ENCODE measurements at places on chromosomes 6 and 20.
A peak's percentile ranks its signal among the peaks of the same experiment; 100 is the strongest.

DNA sequence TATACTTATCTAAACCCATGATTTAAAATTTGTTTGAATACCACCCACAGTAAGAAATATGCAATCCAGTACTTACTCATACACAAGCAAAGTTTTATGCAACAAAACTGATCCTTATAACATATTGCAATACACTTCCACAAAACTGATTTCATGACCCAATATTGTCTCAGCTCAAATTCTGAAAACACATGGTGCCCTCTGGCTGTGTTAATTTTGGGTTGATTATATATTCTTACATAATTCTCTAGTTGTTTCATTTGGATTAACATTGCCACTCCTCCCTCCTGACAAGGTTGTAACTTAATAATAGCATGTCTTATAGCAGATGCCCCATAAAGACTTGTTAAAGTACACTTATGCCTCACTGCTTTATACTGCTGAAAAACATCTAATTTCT, 73.0 kb upstream of the TULP1 start:
- DNase-seq: no peak

DNA sequence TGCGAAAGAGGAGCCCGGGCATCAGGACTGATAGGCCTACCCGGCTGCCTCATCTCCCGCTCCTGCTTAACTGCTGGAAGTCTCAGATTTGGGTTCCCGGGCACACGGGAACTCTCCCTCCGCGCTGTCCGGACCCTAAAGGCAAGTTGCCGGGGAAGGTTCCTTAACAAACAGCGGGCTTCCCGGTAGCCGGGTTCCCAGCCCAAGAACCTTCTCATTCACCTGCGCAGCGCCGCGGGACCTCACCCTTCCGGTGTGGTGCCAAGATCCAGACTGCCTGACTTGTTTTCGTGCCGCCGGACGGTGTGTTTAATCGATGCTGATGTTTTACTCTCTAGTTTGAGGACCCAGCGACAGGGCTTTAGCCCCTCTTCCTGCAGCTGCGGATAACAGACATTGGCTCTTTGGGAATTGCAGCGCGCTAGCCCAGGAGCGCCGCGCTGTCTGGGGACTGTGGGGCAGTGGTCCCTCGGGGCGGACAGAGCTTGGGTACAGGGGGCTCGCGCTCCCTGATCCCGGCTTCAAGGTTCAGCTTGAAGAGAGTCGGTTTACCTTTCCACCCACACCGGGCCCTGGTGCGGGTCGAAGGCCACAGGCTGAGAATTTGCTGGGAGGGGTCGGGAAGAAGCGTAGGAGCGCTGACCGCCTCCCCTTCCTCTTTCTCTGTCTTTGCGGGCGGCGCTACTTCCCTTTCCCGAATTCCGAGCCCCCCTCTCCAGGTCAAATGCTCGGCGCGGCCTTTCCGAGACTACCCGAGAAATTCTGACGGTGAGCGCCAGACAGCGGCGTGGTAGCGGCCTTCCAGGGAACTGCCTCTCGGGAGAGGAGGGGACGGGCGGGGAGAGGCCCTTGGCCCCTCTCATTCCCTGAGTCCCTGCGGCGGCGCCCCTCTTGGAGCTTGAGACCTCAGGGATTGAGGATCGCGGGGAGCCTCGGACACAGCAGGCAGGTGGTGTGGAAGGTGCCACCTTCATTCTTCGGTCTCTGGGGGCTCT, 17.2 kb downstream of the ABT1 start:
- DNase-seq: no peak

DNA sequence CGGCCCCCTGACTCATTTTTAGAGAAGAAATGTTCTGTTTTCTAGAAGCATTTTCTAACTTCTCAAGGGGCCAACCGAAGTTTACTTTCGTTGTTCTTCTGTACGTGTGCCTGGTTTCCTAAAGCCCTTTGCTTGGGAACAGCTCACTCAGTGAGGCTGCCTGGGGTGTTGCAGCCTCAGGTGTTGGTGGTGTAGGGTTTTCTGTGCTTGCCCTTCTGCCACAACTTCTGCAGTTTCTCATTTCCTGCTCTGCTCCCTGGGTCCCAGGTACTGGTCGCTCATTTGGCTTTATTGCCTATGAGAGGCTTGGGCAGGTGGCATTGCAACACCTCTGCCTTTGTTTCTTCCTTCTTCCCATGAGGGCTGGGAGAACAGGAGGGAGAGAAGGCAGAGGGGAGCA, 278.3 kb downstream of the SOX4 start:
- DNase-seq: no peak

- DNase-seq: no peak
These were observed 54.6 kb downstream of the RIN2 start for GRCh38 chr20:19812696-19813095.

DNA sequence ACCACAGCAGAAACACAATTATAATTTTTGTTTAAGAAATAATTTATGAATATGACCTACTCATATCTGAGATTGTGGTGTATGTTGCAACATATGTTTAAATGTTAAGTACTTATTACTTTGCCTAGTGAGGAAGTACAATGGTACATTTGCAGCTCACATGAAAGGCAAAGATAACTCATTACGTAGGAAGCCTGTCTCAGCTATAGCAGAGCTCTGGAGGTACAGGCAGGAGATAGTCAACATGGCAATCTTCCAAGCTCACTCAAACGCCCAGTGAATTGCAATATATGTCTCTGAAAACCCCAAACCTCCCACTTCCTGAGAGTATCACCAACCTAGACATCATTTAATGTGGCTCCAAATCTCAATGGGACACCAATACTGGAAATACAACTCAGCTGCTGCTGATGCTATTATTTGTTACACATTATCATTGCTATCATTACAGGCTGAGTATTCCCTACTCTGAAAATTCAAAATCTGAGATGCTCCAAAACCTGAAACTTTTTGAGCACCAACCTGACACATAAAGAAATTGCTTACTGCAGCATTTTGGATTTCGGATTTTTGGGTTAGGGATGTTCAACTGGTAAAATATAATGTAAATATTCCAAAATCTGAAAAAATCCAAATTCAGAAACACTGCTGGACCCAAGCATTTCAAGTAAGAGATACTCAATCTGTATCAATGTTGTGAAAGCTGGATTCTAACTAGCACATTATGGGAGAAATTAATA, 25.1 kb upstream of the GSTA4 start:
- peak; percentile 7 for DNase-seq

- no peak for DNase-seq
These were observed 126.4 kb upstream of the DUSP22 start for GRCh38 chr6:165906-166305.

- no peak for DNase-seq
These were observed 23.3 kb downstream of the MTFR2 start for GRCh38 chr6:136226674-136227377.

GRCh38 chr6:130134582-130134981, 88.2 kb downstream of the SAMD3 start:
- no peak for DNase-seq

DNA sequence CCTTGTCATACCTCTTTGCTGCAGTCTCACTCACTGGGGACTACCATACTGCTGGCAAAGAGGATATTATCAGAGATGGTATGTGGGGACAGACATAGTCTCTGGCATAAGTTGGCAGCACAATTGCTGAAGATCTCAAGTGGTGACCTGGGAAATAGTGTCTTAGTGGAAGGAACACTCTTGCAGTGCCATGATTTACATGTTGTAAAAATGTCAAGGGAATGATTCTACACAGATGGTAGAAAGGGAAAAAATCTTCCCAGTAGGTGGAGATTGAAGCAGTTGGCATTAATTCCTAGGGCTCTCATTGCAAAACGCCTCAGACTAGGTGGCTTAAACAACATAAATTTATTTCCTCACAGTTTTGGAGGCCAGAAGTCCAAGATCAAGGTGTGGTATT, 662.2 kb downstream of the DHX35 start:
- no peak for DNase-seq

DNA sequence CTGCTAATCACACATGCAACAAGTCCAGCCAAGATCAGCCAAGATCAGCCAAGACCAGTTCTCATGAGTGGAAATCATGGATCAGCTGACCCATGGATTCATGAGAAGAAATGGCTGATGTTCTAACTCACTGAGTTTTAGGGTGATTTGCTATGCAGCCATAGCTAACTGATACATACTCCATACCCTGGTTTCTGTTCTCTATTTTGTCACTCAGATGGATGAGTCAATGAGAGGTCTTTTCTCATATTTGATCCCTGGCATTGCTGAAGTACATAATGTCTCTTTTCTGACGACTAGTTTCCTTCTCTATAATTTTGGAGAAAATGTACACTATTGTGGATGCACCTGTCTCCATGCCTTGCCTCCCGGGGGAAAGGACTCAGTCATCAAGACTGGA, 118.4 kb upstream of the LY86 start:
- no peak for DNase-seq

- no peak for DNase-seq
These were observed 32.4 kb downstream of the MDGA1 start for GRCh38 chr6:37665304-37665703.

DNA sequence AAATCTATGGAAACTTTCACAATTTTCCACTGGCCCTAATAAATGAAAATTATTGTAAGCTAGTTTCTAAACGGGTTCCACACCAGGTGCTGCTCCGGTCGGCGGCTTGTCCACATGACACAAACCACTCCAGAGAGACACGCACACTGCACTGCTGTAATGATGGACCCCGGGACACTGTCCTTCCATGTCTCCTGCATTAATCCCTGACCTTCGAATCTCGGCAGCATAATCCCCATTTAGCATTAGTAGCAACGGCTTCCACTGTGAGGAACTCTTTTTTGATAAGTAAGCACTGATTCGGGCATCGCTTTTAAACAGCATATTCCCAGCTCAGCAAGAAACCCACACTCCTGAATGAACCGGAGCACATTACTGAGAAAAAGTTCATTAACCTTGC, 43.5 kb downstream of the INSM1 start:
- no peak for DNase-seq

DNA sequence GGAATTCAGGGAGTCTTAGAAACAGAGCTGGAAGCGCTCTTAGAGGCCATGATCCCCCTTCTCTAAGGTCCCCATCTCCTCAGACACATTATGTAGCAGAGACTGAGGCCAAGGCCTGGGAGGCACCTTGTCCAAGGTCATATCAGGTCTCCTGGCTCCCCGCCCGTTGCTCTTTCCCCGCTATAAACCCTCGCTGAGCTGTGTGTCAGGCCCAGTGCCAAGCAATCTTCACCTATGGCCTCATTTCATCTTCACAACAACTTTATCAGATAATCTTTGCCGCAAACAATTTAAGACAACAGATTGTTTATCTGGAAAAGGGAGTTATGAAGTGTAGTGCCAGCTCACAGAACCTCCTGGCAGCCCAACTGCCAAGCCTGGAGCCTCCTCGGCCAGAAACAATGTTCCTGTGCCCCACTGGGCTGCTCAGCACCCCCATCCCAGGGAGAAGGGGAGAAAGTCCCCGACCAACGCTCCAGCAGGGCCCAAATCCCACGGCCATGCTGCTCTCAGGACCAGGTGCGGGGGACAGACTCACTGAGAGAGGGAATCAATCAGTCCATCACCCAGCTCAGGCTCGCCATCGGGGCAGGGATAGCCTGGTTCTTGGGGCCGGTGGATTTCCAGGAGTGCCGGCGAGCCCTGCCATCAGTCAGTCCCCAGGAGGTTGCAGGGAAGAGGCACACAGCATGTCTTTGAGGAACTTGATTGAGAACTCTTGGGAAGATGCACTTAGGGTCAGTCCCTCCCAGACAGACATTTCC, 16.9 kb upstream of the FANCE start:
- no peak for DNase-seq

DNA sequence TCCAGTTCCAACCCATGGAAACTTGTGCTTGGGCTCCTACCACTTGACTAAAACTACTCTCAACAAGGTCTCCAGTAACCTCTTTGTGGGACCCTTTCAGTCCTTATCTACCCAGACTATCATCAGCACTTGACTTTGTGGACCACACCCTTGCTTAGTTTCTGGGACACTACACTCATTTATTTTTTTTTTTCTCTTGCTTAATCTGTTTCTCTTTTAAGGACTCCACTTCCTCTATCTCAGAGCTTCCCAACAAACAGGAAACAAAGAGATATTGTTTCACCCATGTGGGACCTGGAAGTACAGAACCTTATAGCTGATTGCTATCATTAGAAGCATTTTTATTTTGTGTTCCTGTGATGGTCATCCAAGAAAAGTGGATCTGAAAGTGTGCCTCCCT, 28.8 kb upstream of the ME1 start:
- DNase-seq: no peak

GRCh38 chr20:34922654-34923381, 32.8 kb downstream of the GSS start:
- DNase-seq: no peak

DNA sequence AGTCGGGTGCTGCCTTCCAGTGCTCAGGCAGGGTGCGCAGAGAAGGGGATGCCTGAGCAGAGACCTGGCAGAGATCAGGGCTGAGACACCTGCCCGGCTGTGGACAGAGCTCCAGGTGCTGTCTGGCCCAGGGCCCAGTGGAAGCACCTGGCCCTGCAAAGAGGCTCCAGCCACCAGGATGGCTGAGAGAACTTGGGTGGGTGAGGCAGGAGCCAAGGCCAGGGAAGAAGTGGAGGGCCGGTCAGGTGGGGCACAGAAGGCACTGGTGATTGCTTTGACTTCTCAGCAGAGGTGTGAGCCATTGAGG, 31.2 kb downstream of the PNLDC1 start:
- no peak for DNase-seq

DNA sequence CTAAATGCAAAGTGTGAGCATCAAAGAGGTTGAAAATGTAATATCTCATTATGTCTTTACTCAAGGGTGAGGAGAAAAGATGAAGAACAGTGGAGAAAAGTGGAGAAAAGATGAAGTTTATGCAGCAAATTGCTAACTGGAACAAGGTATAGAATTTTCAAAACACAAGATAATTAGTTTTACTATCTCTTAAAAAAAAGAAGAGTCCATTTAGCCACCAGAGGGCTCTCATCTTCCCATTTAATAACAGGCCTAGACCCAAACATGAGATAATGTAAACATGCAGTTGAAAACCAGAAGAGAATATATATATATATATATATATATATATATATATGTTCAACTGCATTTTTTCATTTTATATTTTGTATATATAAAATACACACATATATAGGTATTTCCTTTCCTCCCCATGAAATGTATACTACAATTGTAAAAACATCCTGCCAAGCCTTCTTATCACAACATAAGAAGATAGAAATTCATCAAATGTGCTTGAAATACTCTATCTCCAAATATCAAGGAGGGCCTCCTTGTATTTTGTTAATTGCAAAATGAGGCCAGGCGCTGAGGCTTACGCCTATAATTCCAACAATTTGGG, 78.4 kb downstream of the ADTRP start:
- DNase-seq: no peak

DNA sequence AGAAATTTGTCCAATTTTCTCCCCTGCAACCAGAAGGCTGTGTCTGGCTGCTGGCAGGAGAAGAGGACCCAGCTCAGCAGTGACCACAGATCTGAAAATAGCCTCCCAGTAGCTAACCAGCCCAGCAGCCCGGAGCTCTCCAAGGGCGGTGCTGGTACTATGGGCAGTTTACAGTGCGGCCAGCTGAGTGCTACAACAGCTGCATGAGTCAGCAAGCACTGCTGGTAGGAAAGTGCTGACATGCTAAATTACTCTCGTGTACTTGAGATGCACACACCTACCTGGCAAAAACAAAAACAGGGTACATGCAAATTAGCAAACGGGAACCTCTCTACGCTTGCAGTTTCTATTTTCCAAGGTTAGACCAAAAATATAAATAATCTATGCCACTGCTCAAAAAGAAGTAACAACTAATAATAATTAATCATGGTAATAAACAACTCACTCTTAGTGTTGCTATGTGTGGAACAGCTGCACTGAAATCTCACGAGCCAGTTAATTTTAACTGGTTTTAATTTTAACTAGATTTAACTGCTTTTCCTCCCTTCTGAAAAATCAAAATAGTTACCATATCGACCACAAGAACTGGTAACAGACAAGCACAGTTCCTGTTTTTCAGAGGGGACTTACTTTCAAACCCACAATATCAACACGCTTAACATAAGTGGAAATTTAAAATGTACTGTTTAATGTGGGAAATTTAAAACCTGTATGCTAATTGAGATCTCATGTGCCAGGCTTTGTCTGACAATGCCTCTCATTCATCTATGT, 10.8 kb downstream of the BACH2 start:
- DNase-seq: no peak

Measured in HL-60 (cell line).